NCI-H345 (cell line): ENCODE measurements at places on chromosomes 13 and 19.

DNA sequence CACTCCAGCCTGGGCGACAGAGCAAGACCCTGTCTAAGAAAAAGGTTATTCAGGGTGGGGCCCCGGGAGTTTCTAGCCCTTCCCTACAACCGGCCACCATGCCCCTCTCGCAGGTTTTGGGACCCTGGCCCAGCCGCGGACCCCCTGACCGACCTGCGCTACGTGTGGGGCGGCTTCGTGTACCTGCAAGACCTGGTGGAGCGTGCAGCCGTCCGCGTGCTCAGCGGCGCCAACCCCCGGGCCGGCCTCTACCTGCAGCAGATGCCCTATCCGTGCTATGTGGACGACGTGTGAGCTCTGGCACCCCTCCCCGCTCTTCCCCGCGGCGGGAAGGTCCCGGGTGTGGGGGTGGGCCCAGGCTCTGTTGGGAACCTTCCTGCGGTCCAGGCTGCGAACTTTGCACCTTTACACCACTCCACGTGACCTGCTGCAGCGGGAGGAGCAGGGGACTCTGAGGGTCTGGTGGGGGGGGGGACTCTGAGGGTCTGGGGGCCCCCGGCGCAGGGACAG, 6.3 kb downstream of the ABCA7 start:
- DNase-seq, result no peak

DNA sequence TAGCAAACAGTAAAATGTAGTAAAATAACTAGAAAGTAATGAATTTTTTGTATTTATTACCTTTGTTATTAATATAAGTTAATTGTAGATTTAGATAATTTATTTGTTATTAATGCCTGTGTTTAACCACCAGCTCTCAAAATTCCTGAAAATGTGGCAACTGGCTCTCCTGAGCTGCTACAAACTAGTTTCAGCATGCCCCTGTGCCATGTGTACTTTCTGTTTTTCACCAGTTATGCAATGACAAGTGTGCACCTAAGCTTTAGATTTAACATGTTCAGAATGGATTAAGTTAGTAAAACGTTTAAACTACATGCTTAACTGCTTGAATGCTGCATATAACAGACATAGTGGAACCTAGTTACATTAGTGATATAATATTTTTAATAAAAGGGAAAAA, 88.1 kb downstream of the POSTN start:
- DNase-seq, result no peak

GRCh38 chr19:46898731-46899130, 37.9 kb downstream of the ARHGAP35 start:
- DNase-seq, result no peak

GRCh38 chr13:93655154-93655553, 428.5 kb downstream of the GPC6 start:
- DNase-seq, result no peak

DNA sequence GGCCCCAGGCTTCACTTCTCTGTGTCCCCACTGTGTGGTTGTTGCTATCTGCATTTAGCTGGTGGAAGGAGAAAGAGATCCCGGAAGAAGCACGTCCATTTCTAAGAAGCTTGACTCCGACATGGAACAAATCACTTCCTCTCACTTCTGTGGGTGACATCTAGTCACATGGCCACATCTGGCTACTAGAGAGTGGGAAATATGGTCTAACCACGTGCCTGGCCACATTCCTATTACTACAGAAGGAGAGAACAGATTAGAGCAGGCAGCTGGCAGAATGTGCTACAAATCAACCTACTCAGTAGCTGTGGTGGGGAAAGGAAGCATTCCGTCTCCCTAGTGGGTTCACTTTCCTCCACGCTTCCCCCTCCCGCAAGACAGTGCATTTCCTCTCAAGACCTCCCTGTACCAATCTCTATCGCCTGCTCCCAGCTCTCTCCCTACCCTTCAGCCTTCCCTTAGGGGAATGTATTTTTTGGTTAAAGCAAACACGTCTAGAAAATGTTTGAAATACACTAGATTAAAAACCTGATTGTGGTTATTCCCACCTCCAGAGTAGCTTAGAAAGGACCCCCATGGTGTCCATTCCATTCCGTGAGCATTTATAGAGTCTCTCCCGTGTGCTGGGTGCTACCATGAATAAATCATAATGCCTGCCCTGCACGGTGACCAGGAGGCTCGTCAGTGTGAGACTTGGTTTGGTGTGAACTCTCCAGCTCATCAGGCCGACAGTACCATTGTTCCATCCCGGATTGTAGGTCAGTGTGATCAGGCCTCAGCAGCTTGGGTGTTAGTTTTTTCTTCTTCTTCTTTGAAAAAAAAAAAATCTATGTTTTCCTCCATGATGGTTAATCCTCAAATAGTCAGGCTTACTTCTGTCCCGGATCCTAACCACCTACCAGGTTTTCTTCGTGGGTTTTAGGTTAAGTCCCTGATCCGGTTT, 8.0 kb upstream of the AMER2 start:
- DNase-seq, result no peak

GRCh38 chr19:343941-344624, 513 bp downstream of the MIER2 start:
- peak; percentile 63 for DNase-seq

DNA sequence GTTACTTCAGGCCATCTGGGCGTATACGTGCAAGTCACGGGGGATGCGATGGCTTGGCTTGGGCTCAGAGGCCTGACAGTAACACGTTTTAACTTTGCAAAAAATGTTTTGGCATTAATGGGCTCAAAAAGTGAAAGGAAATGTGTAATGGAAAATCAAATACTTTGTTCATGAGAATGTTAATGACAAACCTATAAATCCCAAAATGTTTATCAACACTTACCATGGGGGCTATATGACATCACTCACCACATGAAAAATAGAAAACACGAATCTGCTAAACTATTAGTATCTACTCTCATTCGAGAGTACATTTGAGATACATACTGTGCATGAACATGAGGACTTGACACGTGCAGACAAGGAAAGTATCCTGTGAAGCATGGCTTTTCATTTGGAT, 91.7 kb downstream of the FAM216B start:
- DNase-seq, result no peak

DNA sequence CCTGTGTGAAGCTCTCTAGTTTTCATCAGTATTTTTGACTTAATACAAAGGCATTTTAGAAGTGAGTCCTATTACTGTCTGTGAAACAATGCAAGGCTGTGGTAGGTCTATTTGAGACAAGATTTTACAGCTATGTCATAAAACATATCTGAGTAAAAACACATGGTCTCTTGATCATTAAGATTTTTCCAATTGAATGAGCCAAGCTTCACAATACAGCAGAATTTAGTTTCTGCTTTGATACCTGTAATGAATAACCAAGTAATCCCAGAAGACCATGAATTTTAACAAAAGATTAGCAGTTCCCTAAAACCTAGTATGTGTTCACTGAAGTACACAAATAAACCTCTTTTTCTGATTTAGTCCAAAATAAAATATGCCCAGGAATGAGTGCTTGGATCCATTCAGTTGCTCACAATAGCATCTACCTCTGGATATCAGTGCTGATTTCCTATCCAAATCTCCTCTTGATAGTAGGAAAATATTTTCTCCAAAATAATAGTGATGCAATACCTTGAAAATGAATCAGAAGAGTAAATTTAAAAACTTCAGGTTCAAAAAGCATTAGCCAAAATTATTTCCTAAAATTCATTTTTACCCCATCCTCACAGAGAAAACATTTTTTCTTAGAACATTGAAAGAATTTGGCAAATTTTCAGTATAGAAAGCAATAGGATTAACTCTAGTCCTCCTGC, 533.5 kb upstream of the SGCG start:
- DNase-seq, result no peak

GRCh38 chr13:30835442-30835841, 70.6 kb upstream of the MEDAG start:
- DNase-seq, result no peak

DNA sequence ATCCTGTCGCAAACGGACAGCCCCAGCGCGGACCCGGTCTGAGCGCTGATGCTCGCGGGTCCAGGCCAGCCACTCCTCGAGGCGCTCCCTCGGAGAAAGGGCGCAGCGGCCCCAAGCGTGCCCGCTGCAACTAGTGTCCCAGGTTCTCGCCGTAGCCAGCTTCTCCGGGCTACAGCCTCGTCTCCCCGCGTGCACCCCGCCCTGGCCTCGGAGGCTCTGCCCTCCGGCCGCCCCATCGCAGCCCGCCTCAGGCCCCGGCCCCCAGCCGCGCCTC, 487 bp downstream of the FLT1 start:
- DNase-seq, result no peak

GRCh38 chr19:10769533-10770491, 51.9 kb downstream of the DNM2 start:
- no peak for DNase-seq

DNA sequence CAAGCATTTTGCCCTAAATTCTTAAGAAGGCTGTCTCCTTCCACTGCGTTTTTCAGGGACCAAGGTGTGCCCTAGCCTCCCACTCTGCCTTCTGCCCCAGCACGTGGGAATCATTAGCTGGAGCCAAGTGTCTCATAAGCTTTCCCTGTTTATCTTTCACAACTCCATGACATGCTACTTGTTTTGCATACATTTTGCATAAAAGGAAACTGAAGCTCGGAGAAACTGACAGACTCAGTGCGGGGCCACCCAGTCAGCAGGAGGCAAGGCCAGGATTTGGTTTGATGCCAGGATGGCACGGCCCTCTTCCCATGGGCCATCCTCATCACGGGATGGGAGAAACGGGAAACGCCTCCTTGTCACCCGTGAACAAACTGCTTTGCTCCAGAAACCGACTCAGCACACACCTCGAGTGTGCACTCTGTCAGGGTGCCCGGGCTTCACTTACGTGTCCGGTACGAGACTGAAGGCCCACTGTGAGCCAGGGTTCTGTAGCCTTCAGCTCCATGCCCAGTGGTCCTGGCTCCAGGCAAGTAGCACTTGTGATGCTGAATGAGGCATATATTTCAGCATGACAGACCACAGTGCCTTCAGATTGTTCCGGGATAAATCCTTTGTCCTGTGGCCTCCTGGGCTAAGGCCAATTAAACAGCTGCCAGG, 9.6 kb downstream of the CEBPA start:
- peak; percentile 78 for DNase-seq

DNA sequence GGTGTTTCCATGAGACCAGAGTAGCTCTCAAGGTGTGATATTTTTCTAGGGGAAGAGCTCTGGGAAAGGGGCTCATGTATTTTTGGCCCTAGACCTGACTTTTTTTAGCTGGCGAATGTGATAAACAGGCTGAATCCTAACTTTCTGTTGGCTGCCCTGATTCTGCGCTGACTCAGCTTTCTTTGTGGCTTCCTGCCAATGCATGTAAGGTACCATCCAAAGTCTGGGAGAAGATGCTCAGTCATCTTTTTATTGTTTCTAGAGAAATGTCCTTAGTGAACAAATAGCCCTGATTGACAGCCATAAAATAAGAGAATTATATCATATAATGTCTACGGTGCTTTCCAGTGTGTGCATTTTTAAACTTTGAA, 113.6 kb upstream of the MBNL2 start:
- no peak for DNase-seq

GRCh38 chr19:29878973-29879654, 62.9 kb upstream of the URI1 start:
- peak; percentile 50 for DNase-seq

- no peak for DNase-seq
Observed at GRCh38 chr13:99027661-99028425, 50.0 kb upstream of the DOCK9 start.

- DNase-seq, result no peak
Observed at GRCh38 chr19:33386361-33386858, 12.9 kb downstream of the CEBPG start.

GRCh38 chr19:10327793-10328192, 5.5 kb downstream of the RAVER1 start:
- no peak for DNase-seq

DNA sequence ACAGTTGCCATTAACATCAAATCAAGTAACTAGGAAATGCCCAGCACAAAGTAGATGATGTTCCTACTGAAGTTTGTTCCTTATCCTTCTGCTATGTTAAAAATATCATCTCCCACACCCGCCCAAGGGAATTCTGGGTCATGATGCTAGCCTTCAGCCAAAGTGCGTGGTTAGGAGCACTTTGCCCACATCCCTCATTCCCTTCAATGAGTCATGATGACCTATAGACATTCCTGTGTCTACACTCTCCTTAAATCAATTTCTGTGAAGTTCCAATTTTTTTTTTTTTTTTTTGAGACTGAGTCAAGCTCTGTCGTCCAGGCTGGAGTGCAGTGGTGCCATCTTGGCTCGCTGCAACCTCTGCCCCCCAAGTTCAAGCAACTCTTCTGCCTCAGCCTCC, 17.0 kb downstream of the RXFP2 start:
- DNase-seq, result no peak

- DNase-seq, result no peak
Observed at GRCh38 chr13:75271846-75272245, 210.1 kb downstream of the TBC1D4 start.

DNA sequence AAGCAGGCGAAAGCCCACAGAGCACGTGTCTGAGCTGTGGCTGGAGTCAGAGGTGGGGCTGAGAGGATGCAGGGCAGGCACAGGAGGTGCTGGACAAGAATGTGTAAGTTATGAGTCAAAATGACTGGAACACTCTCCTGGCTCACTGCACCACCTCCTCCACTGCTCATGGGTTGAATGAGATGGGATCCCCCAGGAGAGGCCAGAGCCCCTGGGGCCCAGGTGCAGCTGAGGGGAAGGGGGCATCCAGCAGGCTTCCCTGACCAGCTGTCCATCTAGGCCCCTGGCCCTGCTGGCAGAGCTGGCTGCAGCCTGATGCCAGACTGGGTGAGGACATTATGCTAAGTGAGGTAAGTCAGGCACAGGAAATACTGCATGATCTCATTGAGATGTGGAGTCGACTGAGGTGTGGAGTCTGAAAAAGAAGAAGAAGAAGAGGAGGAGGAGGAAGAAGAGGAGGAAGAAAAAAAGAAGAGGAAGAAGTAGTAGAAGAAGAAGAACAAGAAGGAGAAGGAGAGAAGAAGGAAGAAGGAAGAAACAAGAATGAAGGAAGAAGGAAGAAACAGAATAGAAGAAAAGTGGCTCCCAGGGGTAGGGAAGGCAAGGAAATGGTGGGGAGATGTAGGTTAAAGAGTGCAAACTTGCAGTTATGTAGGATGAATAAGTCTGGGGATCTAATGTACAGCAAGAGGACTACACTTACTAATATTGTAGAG, 747.4 kb downstream of the UQCRFS1 start:
- DNase-seq, result no peak

DNA sequence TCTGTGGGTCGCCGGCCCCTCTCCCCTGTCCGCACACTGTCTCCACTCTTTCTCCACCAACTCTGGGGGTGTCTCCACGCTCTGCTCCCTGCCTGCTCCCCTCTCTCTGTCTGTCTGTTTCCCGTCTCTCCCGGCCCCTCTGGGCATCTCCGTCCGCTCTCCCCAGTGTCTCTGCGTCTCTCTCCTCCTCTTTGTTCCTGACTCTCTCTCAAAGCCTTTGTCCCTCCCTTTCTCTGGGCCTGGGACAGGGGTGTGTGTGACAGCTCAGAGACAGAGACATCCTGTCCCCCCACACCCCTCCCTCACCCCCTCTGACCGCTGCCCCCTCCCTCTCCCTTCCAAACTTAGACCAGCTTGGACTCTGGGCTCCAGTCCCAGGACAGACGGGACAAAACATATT, 668 bp upstream of the SBK3 start:
- no peak for DNase-seq

- no peak for DNase-seq
Observed at GRCh38 chr19:46369817-46370216, 22.9 kb downstream of the PPP5C start.
